Erythroblast (primary cell): ENCODE measurements at places on chromosomes 16 and 17.

- no peak for DNase-seq
Observed at GRCh38 chr17:36923814-36924221, 13.5 kb upstream of the LHX1 start.

GRCh38 chr17:29005936-29006511 lies at the start of gene SEZ6:
SEZ6 (minus strand) TSS chr17:29006033; CDS start chr17:29005869, 164 bp downstream.
- DNase-seq = peak; percentile 70

GRCh38 chr16:50519602-50520001 lies 28.6 kb upstream of the NKD1 start:
- no peak for DNase-seq

DNA sequence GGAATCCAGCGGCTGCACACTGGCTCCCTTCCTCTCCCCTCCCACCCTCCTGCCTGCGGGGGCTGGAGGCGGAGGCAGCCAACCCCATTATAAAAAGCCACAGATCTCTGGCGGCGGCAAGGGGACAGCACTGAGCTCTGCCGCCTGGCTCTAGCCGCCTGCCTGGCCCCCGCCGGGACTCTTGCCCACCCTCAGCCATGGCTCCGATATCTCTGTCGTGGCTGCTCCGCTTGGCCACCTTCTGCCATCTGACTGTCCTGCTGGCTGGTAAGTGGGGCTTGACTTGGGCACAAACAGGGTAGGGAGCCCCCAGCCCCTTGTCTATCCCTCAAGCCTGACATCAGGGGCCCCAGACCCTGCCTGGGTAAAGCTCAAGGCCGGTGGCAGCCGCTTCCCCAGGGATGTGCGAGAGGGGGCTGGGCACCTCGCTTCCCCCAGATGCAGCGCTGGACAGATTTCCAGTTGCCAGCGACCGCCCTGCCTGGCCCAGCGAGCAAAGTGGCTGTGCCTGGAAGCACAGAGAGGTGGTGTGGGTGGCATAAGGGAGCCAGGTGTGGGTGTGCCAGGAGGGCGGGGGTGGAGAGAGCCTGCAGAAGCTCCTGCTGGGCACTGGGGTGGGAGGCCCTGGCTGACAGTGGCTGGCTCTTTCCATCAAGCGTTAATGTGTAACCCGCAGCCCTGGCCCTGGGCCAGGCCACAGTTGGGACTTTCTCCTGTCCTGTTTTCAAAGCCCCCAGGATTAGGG lies at the start of gene CX3CL1:
Gene CX3CL1, plus strand, starts transcription at position 119 of the 745 bp plus-strand sequence. Its CDS starts 79 bp downstream, at position 198.
- no peak for DNase-seq

GRCh38 chr17:2959371-2960130 lies 103.9 kb downstream of the OR1D5 start:
- no peak for DNase-seq

GRCh38 chr17:38430316-38430715 lies 2.1 kb downstream of the ARHGAP23 start:
- no peak for DNase-seq

- no peak for DNase-seq
Observed at GRCh38 chr17:82787081-82787848, 35.4 kb downstream of the TBCD start.

GRCh38 chr16:11278681-11279628 lies 2.2 kb downstream of the PRM1 start:
- no peak for DNase-seq

DNA sequence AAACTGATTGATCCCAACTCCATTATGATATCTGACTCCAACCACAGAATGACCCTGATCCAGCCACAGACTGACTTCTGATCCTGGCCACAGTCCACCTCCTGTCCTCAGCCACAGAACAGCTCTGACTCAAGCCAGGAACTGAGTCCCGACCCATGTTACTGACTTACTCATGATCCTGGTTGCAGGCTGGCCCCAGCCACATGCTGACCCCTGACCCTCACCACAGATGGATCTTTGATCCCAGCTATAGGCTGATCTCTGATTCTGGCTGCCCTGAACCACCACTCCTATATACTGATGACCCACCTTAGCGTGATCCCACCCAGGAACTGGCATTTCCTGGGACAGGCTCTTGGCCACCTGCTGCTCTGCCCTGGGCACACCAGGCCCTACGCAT lies 32.2 kb upstream of the IL21R start:
- no peak for DNase-seq

- peak; percentile 96 for DNase-seq
Observed at GRCh38 chr16:22297871-22298733, 893 bp downstream of the POLR3E start.

DNA sequence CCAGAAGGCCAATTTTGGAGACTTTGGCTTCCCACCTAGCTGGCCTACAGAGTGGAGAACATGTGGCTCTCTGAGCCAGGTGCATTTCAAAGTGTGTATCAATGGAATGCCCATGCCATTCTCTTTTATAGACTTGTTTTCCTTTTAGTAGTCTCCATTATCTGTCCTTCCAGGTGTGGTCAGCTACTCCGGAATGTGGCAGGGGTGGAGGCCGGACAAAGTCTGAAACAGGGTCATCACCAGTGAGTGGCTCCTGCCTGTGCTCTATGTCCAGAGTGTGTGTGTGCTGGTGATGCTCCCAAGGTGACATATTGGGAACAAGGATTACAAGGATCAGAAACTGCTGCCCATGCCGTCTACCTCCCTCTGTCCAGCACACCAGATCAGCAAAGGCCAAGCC lies 3.8 kb upstream of the TMEM220 start:
- no peak for DNase-seq

DNA sequence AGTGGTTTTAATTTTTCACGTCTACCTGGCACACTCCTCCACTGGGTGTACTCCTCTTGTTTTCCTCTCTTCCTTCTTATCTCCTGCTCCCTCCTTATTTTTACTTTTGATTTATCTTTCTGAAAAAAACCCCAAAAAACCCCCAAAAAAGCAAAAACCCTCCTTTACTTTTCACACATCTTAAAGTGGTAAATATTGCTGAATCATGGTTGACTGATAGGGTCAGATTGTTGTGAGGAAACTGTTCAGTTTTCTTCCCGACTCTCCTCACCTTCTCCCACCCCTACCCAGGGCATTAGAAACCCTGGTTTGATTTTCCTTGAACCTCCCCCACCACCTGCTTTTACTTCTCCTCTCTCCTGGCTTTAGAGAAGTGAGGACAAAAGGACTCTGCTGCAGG lies 25.4 kb downstream of the ARHGAP44 start:
- DNase-seq = no peak

- no peak for DNase-seq
Observed at GRCh38 chr17:17722081-17722905, 41.0 kb downstream of the RAI1 start.

GRCh38 chr16:19748389-19749168 lies 30.5 kb downstream of the IQCK start:
- DNase-seq = no peak

DNA sequence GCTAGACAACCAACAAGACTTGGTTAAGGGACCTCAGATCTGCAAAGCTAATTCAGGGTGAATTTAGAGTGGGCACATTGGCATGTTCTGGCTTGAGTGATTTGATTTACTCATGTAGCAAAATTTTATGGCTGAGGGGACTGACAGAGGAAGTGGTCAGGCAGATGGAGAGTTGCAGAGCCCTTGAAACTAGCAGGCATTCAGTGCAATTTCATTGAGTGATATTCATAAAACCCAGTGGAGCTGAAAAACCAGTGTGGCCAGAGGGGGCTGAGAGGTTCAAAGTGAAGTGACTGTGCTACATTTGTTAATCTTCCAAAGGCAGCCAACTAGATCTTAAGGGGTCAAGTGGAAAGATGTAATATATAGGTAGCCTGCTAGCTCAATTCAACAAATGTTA lies 2.2 kb upstream of the TMEM94 start:
- no peak for DNase-seq

DNA sequence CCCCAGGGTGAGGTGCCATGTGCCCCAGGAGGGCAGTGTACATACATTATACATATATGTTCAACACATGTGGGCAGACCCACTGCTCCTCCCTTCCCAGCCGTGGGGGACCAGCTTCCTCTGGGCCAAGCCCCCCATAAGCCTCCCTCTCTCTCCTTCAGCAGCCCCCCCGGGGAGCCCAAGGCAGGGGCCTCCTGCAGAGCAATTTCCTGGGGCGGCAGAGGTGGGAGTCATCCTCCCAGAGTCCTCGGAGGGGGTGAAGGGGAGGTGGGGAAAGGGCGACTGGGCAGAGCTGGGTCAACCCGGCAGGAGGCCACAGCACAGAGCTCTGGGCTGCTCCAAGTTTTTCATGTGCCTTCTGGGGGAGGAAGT lies 235.1 kb downstream of the ZNF423 start:
- DNase-seq = no peak

DNA sequence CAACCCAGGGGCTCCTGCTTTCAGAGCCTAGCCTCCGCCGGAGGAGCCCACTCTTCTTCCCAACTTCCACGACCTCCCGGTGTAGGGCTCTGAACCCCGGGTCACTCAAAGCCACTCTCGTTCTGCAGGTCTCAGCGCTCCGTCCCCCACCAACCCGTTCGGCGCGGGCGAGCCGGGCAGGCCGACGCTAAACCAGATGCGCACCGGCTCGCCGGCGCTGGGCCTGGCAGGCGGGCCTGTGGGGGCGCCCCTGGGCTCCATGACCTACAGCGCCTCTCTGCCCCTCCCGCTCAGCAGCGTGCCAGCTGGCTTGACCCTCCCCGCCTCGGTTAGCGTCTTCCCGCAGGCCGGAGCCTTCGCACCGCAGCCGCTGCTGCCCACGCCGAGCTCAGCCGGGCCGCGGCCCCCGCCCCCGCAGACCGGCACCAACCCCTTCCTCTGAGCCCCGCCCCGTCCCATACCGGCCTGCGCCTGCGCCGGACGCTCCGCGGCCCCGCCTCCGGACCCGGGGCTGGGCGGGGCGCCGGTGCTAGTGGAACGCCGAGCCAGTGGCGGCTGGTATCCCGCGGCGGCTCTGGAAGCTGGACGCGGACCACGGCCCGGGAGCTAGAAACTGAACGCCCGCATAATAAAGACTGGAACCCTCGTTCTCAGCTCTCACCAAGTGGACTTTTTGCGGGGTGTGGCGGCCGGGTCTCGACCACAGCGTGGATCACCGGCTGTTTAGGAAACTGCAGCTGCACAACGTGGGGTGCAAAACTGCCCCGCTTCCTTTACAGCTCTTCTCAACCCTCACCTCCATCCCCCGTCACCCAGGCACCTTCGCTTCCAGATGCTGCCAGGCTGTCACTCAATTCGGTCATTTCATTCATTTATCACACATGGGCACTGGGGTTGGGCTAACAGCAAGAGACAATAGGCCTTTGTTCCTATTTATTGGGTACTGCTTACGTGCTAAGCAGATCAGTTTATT lies 5.0 kb upstream of the SPATA20 start:
- DNase-seq = peak; percentile 81

GRCh38 chr16:85046472-85046916 lies 18.9 kb downstream of the KIAA0513 start:
- DNase-seq = peak; percentile 67

DNA sequence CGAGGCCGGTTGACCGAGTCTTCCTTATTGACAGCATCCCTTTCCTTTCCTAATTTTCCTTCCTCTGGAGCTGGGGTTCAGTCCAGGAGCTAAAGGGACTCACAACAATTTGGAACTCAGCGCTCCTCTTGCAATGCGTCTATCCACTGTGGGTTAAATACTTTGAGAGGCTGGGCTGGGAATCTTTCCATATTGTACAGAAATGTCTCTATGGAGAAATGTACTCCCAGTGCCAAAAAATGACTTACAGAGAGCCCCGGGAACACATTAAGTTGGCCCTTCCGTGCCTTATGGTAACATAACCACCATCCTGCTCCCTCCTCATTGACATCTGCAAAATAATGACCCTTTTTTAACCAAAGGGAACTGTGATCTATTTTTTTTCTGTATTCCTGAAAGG lies 192.8 kb downstream of the FTO start:
- no peak for DNase-seq

DNA sequence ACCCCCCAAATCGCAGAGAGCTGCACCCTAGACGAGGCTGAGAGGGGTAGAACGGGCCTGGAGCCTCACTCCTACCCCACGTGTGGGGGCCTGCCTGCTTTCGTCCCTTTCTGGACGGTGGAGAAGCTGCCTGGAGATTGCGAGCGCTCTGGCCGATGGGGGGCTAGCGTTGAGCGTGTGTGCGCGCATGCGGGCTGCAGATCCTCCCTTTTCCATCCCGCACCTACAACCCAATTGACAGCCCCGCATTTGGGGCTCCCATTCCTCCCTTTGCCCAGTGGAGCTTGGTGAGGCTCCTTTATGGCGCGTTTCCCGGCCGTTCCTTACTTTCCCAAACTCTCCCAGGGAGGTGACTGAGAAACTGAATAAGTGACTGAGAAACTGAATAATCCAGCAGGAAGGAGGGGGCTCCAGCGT lies 907 bp upstream of the ESRP2 start:
- peak; percentile 49 for DNase-seq

GRCh38 chr16:49495596-49496355 lies 122.2 kb downstream of the C16orf78 start:
- DNase-seq = no peak

DNA sequence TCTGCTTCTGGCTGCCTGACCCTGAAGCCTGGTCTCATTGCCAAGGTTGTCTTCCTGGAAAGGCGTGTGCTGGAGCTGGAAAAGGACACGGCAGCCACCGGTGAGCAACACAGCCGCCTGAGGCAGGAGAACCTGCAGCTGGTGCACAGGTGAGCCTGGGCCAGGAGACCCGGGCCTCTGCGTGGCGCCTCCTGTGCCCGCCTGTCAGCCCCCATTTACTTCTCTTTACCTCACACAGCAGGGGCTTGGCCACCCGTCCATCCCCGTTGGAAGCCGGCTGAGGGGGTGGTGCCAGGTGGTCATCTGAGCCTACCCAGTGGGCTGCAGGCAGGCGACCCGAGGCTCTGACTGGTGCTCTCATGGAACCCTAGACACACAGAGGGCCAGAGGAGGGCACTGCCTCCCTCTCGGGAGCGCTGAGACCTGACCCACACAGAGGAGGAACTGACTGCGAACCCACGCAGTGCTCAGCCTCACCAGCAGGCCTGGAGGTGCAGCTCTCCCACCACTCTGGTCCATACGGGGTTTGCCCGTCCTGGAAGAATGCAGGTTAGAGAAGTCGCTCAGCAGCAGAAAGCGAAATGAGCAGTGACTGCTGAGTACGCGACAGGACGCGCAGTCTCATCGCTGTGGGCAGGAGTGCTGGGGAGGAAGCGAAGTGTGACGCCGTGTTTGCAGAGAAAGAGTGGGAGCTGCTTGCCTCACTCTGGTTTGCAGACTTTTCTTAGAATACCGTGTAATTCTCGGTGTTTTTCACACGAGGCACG lies 21.9 kb upstream of the CAPN15 start:
- no peak for DNase-seq

GRCh38 chr16:72210555-72210954 lies 38.6 kb upstream of the PMFBP1 start:
- DNase-seq = no peak

GRCh38 chr16:22194707-22195444 lies 11.2 kb upstream of the EEF2K start:
- no peak for DNase-seq
